ENCODE measurements at places on chromosomes 7 and 10.

DNA sequence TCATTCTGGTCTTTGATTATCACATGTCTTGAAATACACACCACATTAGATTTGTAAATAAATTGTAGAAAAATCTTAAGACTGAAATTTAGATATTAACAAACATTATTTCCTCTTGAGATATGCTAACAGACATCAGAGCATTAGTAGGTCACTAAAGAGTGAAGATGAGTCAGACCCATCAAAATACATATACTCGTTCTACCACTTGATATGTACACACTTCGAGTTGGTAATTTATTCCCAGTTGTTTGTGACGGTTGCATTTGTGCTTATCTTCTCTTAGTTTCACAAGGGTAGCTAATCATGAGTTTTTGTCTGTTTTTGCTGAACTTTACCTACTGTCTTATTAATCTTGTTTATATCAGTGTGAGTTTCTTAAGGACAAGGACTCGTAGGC is 383.4 kb downstream of the AUTS2 start:
- DNase-seq: no peak

- no peak for DNase-seq
Observed at GRCh38 chr10:101767966-101768790, 7.7 kb downstream of the FGF8 start.

DNA sequence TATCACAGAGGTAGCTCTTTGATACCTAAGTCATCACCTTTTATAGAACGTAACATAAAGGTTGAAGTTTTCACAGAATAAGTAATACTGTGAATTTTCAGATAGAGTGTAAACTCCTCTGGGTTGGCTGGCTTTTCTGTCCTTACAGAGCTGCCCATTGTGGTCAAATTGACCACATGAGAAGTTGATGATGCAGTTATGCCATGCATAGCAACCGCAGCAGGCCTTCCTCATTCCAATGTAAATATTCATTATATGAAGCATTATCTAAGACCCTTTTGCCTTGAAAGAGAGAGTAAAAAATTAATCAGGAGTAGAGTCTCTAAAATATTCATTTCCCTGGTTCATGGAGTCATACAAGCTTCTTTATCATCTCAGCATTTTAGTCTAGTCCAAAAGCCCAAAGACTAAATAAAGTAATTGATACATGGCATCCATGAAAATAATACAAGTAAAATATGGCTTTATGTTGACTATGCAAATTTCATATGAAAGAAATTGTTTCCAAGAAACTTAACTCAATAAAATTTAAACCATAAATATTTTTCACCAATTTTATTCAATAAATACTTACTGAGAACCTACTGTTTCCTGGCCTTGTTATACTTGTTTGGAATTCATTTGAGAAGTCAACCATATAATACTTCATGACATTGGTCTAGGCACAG is 516.4 kb downstream of the PCDH15 start:
- no peak for DNase-seq

DNA sequence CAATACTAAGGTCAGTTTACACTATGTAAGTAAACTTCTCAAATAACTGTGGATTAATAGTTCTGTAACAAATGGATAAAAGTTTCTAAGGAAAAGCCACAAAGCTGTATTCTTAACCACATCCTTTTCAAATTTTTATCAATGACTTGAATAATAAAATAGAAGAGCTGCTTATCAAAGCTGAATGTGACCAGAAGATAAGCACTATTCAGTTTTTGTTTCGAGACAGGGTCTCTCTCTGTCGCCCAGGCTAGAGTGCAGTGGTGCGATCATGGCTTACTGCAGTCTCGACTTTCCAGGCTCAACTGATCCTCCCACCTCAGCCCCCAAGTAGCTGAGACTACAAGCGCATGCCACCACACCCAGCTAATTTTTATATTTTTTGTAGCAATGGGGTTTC is 17.0 kb downstream of the UPF2 start:
- DNase-seq: no peak

DNA sequence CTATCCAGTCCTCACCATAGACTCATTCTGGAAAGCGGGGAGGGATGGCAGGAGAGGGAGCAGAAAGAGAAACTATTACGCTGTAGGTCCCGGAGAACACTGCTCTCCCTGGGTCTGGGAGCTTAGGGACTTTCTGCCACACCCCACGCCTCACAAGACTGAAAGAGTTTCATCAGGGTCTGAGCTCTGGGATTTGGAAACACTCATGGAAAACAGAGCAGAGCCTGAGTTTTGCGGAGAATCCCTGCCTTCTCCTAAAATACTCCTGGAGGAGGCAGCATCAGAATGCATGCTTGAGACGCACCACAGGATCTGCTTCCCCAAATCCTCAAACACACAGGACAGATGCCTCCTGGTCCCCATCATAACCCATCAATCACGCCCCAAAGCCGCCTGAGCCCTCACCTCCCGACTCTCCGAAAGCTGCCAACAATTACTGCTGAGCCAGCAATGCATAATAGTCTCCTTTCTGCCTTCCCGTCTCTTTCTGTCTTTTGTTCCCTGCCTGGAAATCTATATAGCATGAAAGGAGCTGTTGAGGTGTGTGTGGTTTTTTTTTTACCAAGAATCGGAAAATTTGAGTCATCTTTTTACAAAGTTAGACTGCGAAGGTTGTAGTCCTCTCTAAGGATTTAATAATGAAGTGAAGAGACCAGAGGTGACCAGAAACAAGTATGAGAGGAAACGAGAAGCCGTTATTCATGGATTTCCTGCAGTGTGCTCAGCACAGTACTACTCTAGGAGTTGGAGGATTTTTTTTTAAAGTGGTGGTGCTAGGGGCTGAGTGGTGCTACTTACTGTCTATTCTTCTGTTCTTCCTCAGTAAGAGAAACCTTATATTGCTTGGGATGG is 37.7 kb downstream of the ASB13 start:
- DNase-seq: no peak

- no peak for DNase-seq
Observed at GRCh38 chr10:72254813-72255568, 18.7 kb upstream of the DDIT4 start.

DNA sequence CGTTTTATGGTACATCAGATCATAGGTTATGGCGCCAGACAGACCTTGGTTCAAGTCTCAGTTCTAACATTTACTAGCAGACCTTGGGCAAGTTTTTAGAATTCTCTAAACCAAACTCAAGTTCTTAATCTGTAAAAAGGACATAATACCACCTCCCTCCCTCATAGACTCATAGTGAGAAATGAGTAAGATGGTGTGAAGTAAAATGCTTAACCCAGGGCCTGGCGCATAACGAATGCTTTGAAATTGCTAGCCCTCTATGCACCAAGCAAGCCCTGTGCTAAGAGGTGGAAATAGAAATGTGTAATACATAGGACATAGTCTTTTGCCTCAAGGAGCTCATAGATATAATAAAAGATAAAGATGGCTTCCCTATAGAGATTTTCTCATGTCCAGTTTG is 17.7 kb upstream of the SLC35B4 start:
- DNase-seq: no peak

- no peak for DNase-seq
Observed at GRCh38 chr10:4357911-4358310, 468.1 kb upstream of the AKR1E2 start.

- DNase-seq: no peak
Observed at GRCh38 chr10:130421909-130422308, 285.7 kb downstream of the GLRX3 start.

DNA sequence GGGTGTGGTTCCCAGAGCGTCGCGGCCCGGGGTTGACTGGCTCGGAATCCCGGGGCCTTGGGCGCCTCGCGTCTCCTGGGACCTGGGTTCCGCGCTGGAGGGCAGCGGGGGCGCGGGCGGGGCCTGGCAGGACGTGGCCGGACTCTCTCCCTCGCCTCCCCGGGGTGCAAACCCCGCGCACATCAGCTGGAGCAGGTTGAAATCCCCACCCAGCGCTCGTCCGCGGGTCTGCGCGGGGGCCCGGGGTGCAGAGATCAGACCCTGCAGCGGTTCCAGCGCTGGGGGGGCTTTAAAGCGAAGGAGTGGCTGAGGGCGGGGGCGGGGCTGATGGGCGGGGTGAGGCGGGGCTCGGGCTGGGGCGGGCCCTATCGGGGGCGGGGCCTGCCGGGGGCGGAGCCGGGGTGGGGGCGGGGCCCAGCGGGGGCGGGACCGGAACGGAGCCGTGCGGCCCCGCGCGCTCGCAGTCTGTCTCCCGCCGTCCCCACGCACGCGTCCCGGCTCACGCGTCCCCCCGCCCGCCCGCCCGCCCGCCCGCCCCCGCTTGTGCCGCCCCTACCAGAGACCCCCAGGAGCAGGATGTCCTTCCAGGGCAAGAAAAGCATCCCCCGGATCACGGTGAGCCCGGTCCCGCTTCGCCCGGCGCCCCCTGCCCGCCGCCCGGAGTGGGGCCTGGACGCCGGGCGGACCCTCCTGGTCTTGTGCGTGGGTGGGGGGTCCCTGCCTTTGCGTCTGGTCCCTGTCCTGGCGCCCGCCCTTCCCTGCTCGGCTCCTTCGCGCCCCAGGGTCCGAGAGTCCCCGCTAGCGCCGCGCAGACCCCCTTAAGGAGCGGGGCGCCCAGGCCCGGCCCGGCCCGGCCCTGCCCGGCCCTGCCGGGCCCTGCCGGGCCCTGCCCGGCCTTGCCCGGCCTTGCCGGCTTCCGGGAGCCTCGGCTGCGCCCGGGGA is at the start of gene DPYSL4:
TSS of gene DPYSL4 (plus strand) at position 461 of the 942 bp plus-strand sequence. CDS start at position 577, 116 bp downstream.
- DNase-seq: peak; percentile 39

DNA sequence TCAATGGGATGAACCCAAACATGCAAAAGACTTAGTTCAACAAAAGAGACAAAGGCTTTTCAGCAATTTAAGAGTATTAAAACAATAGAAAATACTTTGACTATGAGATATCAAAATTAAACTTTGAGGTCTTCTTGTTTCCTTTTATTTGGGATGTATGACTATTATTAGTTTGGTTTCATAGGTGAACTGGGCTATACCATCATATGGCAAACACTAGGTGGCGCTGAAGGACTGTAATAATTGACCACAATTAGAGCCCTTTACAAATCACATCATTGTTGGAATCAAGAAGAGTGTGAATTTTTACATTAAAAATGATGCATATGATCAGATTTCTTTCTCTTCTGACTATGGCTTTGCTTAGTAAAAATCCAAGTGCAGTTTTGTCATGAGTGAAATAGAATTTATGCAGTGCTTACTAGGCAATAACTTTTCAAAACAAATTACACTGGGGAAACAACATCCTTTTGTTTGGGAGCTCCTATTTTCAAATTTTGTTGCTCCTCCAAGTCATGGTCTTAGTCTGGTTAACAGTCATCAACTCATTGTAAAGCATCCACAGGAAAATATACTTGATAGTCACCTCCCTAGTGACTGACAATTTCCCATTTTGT is 14.7 kb upstream of the NXPH1 start:
- peak; percentile 25 for DNase-seq

DNA sequence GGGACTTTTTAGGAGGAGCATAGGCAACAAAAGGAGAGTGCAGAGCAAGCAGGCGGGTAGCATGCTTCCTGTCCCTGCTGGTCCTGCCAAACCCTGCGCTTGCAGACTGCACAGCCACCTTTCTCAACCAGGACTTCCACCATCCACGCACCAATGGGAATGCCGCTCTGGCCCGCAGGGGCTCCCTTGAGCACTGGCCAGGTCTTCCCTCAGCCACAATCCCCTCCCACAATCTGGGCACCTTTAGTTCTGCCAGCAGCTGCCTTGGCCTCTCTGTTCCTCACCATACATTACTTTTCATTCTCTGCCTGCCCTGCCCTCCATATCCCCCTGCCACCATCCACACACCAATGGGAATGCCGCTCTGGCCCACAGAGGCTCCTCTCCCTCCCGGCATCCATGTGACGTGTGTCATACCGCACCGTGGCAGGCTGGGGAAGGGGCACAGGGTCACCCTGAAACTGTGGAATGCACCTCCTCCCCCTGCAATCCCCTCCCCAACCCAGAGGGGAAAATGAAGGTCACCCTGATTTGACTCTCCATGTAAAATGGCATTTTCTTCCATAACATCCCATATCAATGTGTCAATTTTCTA is 97.3 kb upstream of the MACROH2A2 start:
- no peak for DNase-seq

DNA sequence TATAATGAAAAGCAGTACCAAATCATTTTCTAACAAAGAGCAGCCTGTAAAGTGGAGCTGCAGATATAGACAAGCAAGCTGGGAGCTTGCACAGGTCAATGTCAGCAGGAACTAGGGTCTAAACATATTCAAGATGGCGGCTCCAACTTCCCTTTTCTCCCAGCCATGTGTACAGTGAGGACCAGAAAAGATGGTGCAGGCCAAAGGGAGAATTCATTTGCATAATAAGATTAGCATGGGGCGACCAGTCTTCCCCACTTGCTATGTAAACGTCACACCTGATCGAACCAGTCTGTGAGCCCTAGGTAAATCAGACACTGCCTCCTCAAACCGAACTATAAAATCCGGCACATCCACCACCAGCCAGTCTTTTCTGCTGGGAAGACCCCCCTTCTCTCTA is 4.4 kb upstream of the RAPGEF5 start:
- no peak for DNase-seq

All from stimulated activated CD4-positive, alpha-beta T cell treated with anti-CD3 and anti-CD28 coated beads, Interleukin-12 subunit alpha, Interleukin-12 subunit beta, amount 100 ng/mL, for 4 hours (primary cell).